ENCODE measurements at places on chromosomes 1 and 21. TPM values are rescaled to one million over a fixed set of nuclear protein-coding genes. Genes with fewer than 3 reads are reported as not detected.

KMO gene
- 6.1 TPM for total RNA-seq

GRCh38 chr21:41137889-41138288 lies 30.1 kb upstream of the BACE2 start:
- no peaks in the 10 kb centered on the region for H3K27me3 ChIP-seq
- H3K36me3 ChIP-seq, result no peaks in the 10 kb centered on the region
- H3K27ac ChIP-seq, result no peak overlapping the region
- no peak overlapping the region for H3K4me3 ChIP-seq
- no peaks in the 10 kb centered on the region for H3K4me1 ChIP-seq

GRCh38 chr21:45816794-45817193 lies 164.8 kb upstream of the COL6A1 start:
- H3K4me1 ChIP-seq, result no peaks in the 10 kb centered on the region
- H3K27me3 ChIP-seq, result no peaks in the 10 kb centered on the region
- no peak overlapping the region for H3K27ac ChIP-seq
- H3K36me3 ChIP-seq, result no peaks in the 10 kb centered on the region
- DNase-seq, result no peak

DNA sequence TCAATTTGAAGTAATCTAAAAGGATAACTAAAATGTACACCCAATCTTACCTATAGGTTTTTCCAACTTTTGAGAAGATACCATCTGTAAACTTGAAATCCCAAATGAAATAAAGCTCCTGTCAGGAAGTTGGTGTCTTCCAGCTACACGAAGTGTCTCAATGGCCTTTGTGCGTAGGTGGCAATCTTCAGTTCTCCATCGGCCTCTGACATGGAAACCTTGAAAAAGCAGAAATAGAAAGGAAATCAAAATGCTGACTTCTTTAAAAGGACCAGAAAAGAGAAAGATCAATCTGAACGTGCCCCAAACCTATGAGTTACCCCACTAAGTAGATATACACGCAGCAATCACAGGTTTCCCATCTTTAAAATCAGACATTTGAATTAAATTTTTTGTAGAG lies 10.0 kb downstream of the MKNK1 start:
- no peak for DNase-seq
- peaks cover 24% of the 10 kb centered on the region for H3K36me3 ChIP-seq
- H3K4me1 ChIP-seq, result no peaks in the 10 kb centered on the region
- no peaks in the 10 kb centered on the region for H3K27me3 ChIP-seq
- no peak overlapping the region for H3K27ac ChIP-seq
- no peak overlapping the region for H3K4me3 ChIP-seq

S100A3 gene
- 5.4 TPM for total RNA-seq

TMCO1 gene
- 79.6 TPM for total RNA-seq

YRDC gene
- 9.5 TPM for total RNA-seq

- peak within 1 kb of the TSS; percentile 97 for H3K27ac ChIP-seq
- H3K36me3 ChIP-seq, result peaks cover 12% of the 10 kb centered on the region
- peaks cover 8% of the 10 kb centered on the region for H3K4me1 ChIP-seq
- peak; percentile 92 for DNase-seq
Observed at GRCh38 chr1:100894603-100895539, at the start of gene EXTL2. Gene EXTL2, minus strand, starts transcription at chr1:100894842. Its CDS starts 6,085 bp downstream, at chr1:100888757.

DNA sequence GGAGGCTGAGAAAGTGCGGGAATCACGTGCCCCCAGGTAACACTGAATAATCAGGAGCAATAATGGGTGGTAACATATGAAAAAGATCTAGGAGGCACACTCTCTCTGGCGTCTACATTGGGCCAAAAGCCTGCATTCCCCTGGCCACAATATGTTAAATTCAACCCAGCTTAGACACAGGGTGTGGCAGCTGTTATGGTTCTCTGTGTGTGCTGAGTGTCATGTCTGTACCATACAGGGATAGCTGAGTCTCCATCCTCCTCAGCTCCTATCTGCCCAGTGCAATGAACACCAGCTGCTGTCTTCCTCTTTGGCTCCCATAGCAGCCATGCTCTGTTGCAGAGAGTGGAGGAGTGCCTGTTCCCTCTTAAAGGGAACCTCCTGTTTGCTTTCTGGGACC lies 14.3 kb downstream of the S100A11 start:
- no peaks in the 10 kb centered on the region for H3K36me3 ChIP-seq
- H3K4me1 ChIP-seq, result no peaks in the 10 kb centered on the region

GRCh38 chr1:30929135-30929889 lies 20.8 kb upstream of the SDC3 start:
- H3K27me3 ChIP-seq, result no peaks in the 10 kb centered on the region
- H3K4me1 ChIP-seq, result no peaks in the 10 kb centered on the region
- no peak overlapping the region for H3K27ac ChIP-seq

GPR25 gene
- 0.49 TPM for total RNA-seq

GRCh38 chr1:117268535-117269455 lies 58.1 kb upstream of the VTCN1 start:
- DNase-seq, result peak; percentile 45
- no peaks in the 10 kb centered on the region for H3K27me3 ChIP-seq
- no peaks in the 10 kb centered on the region for H3K36me3 ChIP-seq
- no peak overlapping the region for H3K4me3 ChIP-seq
- H3K4me1 ChIP-seq, result no peaks in the 10 kb centered on the region

GRCh38 chr1:22545141-22545540 lies 18.1 kb upstream of the EPHA8 start:
- DNase-seq, result no peak
- H3K27me3 ChIP-seq, result peaks cover 28% of the 10 kb centered on the region
- H3K4me3 ChIP-seq, result no peak overlapping the region
- H3K4me1 ChIP-seq, result peaks cover 5% of the 10 kb centered on the region

GRCh38 chr1:26023826-26024225 lies 2.3 kb downstream of the EXTL1 start:
- H3K36me3 ChIP-seq, result no peaks in the 10 kb centered on the region
- H3K27ac ChIP-seq, result no peak overlapping the region
- no peak for DNase-seq

- peak; percentile 65 for DNase-seq
- H3K27ac ChIP-seq, result peak overlapping the region; percentile 95
- H3K4me3 ChIP-seq, result peak overlapping the region; percentile 92
- H3K36me3 ChIP-seq, result no peaks in the 10 kb centered on the region
Observed at GRCh38 chr1:113929750-113930498, 800 bp downstream of the HIPK1 start.

DNA sequence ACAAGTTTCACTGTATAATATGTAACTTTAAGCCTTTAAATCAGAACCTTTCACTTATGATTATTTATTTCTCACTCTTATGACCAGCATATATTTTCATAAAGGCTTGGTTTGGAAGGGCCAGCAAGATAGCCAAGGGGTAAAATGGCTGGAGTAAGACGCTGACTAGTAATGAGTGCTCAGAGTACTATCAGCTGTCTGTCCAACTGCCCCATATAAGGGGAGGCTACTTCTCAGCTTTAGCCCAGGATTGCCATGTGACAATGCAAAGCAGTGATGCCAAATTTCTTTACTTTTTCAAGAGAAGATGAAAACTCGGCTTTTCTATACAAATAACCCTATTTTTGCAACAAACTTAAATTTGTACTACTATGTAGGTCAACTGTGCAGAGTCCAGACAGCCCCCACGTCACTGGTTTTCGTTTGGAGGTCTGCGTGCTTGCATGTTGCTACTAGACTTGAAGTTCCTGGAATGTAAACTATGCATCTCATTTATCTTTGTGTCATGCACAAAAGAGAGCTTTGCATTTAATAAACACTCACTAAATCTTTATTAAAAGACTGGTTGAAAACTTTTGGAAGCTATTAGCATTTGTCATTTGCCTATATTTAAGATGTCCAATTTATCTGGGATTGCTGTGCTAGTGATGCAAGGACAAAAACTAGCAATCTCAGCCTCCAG lies 110.4 kb downstream of the TNFSF18 start:
- peak; percentile 59 for DNase-seq
- H3K27me3 ChIP-seq, result no peaks in the 10 kb centered on the region
- H3K27ac ChIP-seq, result no peak overlapping the region
- no peak overlapping the region for H3K4me3 ChIP-seq
- no peaks in the 10 kb centered on the region for H3K36me3 ChIP-seq
- H3K4me1 ChIP-seq, result peaks cover 19% of the 10 kb centered on the region

PLPPR5 gene
- 1.4 TPM for total RNA-seq

DNA sequence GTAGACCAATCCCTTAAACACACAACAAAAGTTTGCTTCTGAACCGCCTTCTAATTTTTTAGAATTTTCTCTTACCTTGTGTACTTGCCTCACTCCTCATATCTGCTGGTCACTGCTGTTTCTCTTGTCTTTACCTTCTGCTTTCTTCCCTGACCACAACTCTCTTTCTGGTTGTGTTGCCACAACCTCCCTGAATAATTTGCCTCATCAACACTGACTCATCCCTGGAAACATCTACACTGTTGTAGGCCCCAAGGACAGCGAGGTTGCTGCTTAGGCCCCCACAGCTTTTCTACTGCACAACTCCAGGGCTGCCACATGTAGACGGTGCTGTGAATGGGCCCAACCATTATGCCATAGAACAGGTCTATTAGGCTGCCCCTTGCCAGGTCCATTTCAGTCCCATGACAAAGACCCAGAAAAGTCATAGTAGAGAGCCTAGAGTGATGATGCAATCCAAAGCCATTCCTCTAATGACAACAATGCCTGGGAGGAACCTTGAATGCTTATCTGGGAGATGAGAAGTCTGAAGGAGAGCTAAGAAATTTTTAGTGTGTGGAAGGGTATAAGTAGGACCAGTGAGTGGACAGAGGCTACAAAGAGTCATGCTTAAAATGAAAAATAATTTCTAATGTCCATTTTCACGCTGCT lies 36.6 kb upstream of the LCE5A start:
- H3K4me3 ChIP-seq, result no peak overlapping the region
- no peaks in the 10 kb centered on the region for H3K36me3 ChIP-seq
- no peak overlapping the region for H3K27ac ChIP-seq
- DNase-seq, result no peak
- H3K27me3 ChIP-seq, result no peaks in the 10 kb centered on the region

GRCh38 chr1:46807046-46807972 lies 8.5 kb downstream of the CYP4B1 start:
- no peak for DNase-seq
- no peak overlapping the region for H3K4me3 ChIP-seq
- H3K4me1 ChIP-seq, result no peaks in the 10 kb centered on the region
- H3K27me3 ChIP-seq, result no peaks in the 10 kb centered on the region
- no peaks in the 10 kb centered on the region for H3K36me3 ChIP-seq

GRCh38 chr1:58905628-58906221 lies 121.9 kb upstream of the JUN start:
- no peak overlapping the region for H3K27ac ChIP-seq
- DNase-seq, result no peak
- H3K4me1 ChIP-seq, result peaks cover 3% of the 10 kb centered on the region
- no peaks in the 10 kb centered on the region for H3K36me3 ChIP-seq
- H3K4me3 ChIP-seq, result no peak overlapping the region

DNA sequence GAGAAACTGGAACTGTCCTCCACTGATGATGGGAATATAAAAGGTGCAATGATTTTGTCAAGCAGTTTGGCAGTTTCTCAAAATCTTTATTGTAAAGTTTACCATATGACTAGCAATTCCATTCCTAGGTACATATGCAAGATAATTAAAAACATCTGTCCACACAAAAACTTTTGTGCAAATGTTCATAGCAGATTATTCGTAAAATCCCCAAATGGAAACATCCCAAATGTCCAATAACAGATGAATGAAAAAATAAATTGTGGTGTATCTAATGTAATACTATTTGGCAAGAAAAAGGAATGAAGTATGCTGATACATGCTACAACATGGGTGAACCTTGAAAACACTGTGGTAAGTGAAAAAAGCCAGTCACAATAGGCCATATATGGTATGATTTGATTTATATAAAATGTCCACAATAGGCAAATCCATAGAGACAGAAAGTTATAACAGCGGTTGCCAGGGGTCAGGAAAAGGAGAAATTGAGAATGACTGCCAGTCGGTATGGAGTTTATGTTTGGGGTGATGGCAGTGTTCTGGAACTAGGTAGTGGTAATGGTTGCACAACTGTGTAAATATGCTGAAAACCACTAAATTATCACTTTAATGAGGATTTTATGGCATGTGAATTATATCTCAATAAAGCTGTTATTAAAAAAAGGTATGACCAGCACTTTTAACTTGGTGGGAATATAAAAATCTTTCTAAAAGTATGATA lies 81.7 kb upstream of the BEND5 start:
- H3K27me3 ChIP-seq, result no peaks in the 10 kb centered on the region
- DNase-seq, result no peak

DNA sequence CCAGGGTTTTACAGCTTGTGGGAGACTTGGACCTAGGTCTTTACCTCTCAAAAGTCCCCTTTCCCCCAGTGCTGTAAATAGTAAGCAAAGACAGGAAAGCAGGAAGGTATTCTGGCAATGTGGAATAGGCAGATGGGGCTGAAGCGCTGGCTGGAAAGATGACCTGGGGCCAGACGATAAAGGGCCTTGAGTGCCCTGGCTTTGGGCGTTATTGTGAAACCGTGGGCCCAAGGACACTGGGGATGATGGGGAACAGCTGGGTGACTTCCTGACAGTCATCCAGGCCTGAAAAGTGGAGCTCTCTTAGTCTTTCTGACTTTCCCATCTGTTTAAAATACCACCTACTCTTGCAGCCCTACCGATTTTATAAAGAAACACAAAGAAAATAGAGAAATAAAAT lies 16.3 kb downstream of the URB2 start:
- H3K36me3 ChIP-seq, result peaks cover 20% of the 10 kb centered on the region
- H3K27ac ChIP-seq, result no peak overlapping the region
- no peaks in the 10 kb centered on the region for H3K4me1 ChIP-seq
- peak; percentile 25 for DNase-seq
- no peaks in the 10 kb centered on the region for H3K27me3 ChIP-seq
- no peak overlapping the region for H3K4me3 ChIP-seq

DNA sequence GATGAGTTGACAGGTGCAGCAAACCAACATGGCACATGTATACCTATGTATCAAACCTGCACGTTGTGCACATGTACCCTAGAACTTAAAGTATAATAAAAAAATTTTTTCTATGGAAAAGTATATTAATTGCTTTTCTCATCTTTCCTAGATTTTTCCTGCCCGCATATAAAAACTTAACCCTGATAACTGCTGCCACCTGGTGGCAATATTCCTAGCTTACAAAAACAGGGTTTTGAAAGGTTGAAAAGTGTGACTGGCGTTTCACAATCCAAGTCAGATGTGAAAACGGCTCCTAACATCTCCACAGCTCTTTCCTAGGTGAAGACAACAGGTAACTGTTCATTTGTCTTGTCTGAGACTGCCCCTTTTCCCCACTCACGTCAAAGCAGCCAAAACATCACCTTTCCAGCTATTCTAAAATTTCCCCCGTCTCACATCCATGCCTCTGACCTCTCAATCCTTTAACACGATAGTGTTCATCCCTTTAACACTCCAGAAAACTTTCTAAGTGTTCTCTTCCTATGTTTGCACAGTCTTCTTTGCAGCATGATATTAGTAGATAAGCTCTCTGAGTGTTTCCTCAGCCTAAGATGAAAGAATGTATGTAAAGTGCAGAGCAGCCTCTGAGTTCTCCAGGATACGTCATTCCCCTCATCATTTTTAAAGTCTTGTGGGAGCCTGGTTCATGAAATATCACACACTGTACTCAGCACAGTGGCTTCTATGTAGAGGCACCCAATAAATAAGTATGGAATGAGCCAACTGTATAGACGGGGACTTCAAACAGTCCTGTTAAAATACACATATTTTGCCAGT lies 27.5 kb downstream of the OVGP1 start:
- no peaks in the 10 kb centered on the region for H3K36me3 ChIP-seq
- peak; percentile 54 for DNase-seq
- no peaks in the 10 kb centered on the region for H3K27me3 ChIP-seq

GRCh38 chr1:115194506-115194905 lies 105.2 kb upstream of the TSPAN2 start:
- no peaks in the 10 kb centered on the region for H3K36me3 ChIP-seq
- H3K4me3 ChIP-seq, result no peak overlapping the region
- H3K27me3 ChIP-seq, result no peaks in the 10 kb centered on the region
- DNase-seq, result peak; percentile 74
